ENCODE measurements at places on chromosomes 2 and 18.

DNA sequence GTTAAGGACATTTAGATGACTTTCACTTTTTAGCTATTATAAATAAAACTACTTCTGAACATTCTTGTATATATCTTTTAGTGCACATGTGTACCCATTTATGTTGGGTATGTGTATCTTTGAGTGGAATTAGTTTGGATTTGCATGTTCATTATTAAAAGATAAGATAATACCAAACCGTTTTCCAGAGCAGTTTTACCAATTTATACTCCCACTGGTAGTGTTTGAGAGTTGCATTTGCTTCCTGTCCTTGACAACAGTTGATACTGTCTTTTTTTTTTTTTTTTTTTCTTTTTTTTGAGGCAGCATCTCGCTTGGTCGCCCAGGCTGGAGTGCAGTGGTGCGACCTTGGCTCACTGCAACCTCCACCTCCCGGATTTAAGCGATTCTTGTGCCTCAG is 23.3 kb downstream of the SLC30A6 start:
- DNase-seq: no peak

GRCh38 chr18:8520266-8520665 is 89.0 kb upstream of the RAB12 start:
- DNase-seq: no peak

DNA sequence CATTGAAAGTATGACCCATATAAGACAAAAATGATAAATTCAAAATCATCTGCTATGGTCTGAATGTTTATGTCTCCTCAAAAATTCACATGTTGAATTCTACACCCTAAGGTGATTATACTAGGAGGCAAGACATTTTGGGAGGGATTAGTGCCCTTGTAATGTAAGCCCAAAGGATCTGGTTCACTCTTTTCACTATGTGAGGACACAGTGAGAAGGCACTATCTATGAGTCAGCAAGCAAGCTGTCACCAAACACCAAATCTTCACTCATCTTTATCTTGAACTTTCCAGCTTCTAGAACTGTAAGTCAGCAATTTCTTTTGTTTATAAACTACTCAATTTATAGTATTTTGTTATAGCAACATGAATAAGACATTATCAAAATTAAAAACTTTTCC is 284.7 kb upstream of the ZC3H15 start:
- no peak for DNase-seq

GRCh38 chr2:63553049-63553448 is 35.2 kb downstream of the WDPCP start:
- no peak for DNase-seq

DNA sequence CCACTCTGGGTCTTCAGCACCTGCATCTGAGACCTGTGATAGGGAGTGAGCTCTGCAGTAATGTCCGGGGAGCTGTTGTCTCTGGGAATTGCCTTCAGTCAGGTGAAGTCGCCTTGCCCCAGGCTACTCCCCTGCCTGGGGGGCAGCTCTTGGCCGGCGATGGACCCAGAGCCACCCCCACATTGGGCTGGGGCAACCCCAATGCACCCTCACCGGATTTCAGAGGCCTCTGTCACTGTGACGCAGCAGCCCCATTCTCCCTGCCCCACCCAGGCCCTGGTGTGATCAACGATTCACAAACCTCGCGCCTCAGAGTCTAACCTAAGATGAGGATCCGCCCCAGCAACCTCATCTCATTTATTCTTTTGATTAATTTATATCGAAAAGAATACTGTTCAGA is 303.6 kb downstream of the NDUFA10 start:
- DNase-seq: no peak

DNA sequence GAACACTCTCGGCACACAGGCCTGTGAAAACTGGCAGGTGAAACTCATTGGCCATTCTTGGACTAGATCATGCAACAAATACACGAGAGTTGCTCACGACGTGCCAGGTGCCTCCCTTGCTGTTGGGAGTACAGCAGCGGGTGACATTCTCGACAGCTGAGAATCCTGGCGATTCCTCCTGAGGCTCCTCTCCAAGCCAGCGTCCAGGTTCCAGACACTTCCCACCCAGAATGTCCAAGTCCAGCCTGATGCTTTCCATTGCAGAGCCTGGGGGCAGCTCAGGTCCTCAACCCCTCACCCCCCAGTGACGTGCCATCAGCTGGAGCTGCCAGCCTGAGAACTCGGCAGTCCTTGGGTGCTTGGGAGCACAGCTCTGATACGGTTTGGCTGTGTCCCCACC is 124.2 kb downstream of the PXDN start:
- no peak for DNase-seq

DNA sequence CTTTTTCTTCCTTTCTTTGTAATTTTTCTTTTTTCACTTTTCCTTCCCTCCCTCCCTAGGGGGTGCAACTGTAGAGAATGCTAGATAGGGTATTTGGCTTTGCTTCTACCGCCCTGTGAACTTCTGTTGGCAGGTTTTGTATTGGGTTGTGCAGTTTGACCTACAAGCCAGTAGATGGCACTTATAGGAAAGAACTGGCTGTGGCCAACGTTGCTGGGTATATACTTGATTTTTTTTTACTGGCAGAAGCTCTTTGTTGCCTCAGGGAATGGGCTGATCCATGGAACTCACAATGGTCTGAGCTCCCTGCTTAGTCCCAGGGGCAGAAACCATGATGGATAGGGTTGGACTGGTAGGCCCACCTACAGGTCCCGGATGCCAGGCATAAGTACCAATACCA is 1019.5 kb upstream of the LRRTM1 start:
- no peak for DNase-seq

Data from frontal cortex (tissue), 4 donors.